ENCODE measurements at places on chromosomes 12 and 14. TPM values are rescaled to one million over a fixed set of nuclear protein-coding genes. Genes with fewer than 3 reads are reported as not detected.

The NAV3 gene
- total RNA-seq: 3.6 TPM

The CCER1 gene
- not detected for total RNA-seq

The ASB2 gene
- not detected for total RNA-seq

The KRT77 gene
- not detected for total RNA-seq

The TMEM63C gene
- 0.77 TPM for total RNA-seq

The ITGB7 gene
- total RNA-seq: 0.39 TPM

The ARHGAP9 gene
- not detected for total RNA-seq

The PPM1H gene
- 3.7 TPM for total RNA-seq

GRCh38 chr12:38926501-38926900 is 21.1 kb upstream of the CPNE8 start:
- no peak for DNase-seq

DNA sequence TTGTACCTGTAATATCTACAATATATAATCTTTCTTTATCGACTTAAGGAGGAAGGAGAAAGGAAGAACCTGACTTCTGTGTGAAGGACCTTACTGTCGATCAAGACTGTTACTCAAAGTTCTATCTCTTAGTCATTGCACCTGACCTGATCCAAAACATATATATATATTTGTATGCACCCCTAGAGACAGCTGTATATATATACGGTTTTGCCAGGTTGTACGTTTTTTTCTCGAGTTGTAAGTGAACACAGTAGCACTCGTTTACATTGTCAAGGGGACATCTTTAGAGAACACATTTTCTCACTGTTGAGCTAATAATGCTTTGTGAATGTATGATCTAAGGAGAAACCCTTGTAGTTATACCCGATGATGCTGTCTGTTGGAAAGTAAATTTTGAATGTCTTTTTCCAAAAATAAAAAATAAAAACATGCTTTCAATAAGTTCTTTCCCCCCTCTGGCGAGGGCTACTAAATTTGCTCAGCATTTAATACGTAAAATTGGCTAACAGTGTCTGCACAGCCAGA is 536 bp upstream of the SLC35E3 start:
- no peak for DNase-seq

DNA sequence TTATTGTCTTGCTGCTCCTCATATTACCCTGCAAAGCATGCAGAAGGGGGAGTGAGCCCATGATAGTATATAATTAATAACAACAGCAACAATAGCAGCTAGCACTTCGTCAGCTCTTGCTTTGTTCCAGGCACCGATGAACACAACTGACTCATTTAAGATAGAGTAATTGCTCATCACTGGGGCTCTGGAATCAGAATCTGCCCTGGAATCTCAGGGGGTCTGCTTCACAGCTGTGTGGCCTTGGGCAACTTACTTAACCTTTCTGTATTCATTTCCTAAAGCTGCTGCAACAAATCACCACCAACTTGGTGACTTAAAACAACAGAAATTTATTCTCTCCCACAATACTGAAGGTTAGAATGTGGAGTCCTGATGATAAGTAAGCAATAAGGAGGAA is 55.0 kb upstream of the PSMC1 start:
- DNase-seq: no peak

GRCh38 chr14:77028384-77029231 is at the start of gene IRF2BPL:
IRF2BPL (minus strand) TSS chr14:77028708; CDS start chr14:77027792, 916 bp downstream.
- peak; percentile 97 for DNase-seq

DNA sequence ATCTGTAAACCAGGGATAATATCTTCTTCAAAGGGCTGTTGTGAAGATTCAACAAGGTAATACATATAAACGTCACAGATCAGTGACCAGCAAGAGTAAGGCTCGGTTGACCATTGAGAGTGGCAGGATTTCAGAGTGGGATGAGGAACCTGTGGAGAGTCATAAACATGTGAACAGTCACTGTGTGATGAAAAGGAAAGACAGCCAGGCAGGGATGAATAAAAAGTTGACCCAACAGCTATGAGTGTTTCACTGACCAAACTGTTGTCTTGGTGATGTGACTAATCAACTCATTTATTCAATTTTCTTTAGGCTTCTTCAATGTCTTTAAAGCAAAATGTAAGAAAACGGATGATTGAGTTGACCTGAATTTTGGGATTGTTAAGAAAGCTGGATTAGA is 8.6 kb upstream of the FRMD6 start:
- DNase-seq: no peak

GRCh38 chr12:124088217-124088907 is 115.3 kb downstream of the ZNF664 start:
- DNase-seq: no peak
